NCI-H2107 (cell line): ENCODE measurements at places on chromosomes 3 and 15.

DNA sequence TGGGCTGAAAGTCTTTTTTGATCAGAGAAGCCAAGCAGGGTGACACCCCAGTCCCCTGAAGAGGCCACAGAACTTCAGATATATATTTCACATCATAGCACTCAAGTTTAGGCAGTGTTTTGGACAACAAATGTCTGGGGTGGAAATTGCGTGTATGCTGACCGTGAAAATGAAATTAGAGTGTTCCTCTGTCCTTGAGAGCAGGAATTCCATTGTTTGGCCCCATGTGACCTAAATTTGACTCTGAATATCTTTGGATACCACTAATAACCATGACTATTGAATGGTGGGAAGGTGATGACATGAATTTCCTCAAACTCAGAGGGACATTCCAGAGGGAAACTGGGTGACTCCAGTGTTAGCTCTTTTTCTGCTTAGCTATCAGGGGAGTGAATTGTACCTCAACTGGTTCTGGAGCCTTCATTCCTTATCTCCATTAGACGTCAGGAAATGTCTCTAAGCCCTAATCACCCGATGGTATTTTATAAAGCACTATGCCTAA is 263.5 kb upstream of the RASGRP1 start:
- no peak for DNase-seq

DNA sequence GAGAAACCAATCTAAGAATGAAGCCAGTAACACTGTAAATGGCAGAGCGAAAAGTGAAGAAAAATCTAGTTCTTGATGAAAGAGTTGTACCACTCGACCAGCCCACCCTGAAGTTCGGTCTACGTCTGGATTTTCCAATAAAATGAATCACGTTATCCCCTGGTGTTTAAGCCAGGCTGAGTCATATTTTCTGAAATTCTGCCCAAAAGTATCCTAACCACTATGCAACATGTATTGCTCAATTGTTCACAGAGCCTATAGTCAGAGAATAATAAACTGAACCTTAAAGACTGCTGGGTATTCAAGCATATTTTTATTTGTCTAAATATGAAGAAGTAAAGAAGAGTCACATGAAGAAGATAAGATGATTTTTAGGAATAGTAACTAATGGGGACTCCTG is 245.7 kb downstream of the FGF12 start:
- DNase-seq = no peak

DNA sequence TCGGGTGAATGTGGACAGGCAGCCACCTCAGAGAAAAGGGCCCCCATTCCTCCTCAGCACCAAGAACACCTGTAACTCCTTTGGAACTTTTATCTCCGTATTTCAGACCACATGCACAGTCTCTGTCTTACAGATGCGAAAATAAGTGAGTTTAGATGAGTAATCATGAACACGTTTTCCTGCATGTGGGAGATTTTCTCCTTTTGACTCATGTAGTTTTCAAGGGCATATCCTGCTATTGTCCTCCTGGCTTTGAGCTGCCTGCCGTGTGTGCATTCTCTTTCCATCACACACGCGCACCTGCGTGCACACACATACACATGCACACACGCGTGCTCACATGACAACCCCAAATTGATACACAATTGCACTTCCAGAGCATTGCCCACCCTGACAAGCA is 239.2 kb downstream of the GABRG3 start:
- no peak for DNase-seq

GRCh38 chr3:9087831-9088413 is 124.7 kb upstream of the RAD18 start:
- DNase-seq = no peak

DNA sequence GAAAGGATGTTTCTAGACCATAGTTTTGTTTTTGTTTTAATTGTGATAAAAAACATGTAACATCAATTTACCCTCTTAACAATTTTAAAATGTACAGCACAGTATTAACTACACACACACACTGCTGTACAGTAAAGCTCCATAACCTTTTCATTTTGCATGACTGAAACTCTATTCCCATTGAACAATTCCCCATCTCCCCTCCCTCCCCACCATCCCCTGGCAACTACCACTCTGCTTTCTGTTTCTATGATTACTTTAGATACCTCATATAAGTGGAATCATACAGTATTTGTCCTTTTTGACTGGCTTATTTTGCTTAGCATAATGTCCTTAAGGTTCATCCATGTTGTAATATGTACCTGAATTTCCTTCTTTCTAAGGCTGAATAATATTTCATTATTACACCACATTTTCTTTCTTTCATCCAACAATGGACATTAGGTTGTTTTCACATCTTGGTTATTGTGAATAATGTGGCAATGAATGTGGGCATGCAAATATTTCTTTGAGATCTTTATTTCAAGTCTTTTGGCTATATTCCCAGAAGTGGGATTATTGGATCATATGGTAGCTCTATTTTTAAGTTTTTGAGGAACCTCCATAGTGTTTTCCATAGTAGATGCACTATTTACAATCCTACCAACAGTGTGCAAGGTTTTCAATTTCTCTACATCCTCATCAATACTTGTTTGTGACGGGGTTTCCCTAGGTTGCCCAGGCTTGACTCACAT is 10.7 kb downstream of the CHST14 start:
- no peak for DNase-seq

DNA sequence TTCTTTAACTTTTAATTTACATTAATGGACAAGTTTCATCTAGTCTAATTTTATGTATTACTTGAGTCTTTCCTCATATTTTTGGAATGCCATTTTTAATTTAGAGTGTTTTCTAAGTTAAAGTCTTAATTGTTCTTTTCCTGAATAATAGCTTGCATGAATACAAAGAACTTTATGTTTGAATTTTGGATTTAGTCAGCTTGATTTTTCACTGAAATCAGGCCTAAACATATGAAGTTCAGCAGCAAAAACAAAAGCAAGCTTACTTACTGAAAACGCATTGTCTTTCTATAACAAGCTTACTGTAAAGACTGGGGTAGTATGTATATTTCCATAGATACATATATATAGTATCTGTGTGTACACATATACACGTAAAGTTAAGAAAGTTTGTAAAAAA is 126.0 kb downstream of the ZBTB20 start:
- DNase-seq = no peak

- DNase-seq = peak; percentile 57
Observed at GRCh38 chr15:58987491-58988005, at the start of gene RNF111. RNF111 (plus strand) TSS chr15:58987663; CDS start chr15:59030823, 43,160 bp downstream.

- DNase-seq = no peak
Observed at GRCh38 chr15:99441871-99442251, 123.9 kb upstream of the MEF2A start.

DNA sequence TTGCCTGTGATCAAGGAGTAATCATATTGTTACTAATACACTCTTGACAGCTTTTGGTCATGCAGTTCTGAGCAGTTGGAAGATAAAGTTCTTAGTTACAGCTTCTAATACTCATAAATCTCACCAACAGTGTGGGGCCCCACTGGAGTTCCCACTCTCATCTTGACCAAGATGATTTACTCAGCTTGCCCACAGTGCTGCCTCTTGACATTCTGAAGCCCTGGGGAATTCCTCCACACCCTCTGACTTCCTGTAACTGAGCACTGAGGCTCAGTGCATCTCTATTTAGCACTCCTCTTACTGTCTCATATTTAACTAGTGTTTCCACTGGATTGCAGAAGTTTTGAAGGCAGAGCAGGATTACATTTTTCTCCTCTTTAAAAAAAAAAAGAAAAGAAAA is 1.9 kb upstream of the ARL6IP5 start:
- no peak for DNase-seq

DNA sequence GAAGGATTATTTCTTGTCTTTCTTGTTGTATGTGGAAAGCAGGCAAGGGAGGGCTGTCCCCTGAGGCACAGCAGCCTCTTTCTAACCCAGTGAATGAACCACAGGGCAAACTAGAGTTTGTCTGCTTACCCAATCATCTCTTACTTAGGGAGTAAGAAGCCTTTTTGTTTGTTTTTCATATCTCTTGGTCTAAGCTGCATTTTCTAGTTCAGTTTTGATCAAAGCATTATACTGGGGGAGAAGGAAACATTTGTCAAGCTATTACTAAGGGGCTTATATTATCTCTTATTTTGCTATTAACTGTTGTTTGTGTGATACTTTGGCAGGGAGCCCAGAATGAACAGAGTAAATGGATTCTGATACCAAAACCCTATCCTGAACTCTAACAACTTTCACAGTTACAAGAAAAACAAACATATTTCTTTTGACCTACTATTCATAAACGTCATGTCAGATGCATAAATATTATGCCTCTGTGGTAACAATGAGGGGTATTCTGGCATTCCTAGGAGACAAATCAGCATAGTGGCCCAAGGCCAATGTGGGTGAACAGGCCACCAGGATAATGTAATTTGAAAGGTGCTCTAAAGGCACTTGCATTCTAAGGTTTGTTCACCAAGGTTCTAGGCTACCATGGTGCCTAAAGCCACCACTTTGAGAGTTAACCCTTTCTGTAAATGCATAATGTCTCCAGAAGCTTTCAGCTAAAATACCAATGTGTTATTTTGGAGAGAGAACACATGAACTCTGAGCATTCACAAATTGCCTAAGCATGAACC is 271.6 kb upstream of the ZPLD1 start:
- no peak for DNase-seq

DNA sequence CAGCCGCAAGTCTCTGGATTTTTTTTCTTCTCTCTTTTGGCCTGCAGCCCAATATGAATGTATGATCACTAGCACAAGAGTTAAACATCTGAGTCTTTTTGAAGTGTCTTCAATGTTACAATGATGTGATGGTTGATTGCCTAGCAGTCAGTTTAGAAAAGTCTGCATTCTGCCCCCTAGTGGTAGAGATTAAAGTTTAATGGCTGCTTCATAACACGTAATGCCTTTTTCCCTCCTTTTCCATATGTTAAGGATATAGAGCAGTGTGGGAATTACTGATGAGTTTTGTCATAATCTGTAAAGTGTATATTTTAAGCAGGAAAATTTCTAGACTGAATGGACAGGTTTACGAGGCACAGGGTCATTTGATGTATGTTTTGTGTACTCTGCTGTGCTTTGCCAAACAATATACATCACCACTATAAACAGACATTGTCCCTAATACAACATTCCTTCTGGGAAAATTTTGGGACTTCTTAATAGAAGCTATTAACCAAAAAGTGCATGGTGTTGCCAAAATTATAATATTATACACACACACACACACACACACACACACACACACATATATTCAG is 1038.5 kb upstream of the NR2F2 start:
- no peak for DNase-seq

DNA sequence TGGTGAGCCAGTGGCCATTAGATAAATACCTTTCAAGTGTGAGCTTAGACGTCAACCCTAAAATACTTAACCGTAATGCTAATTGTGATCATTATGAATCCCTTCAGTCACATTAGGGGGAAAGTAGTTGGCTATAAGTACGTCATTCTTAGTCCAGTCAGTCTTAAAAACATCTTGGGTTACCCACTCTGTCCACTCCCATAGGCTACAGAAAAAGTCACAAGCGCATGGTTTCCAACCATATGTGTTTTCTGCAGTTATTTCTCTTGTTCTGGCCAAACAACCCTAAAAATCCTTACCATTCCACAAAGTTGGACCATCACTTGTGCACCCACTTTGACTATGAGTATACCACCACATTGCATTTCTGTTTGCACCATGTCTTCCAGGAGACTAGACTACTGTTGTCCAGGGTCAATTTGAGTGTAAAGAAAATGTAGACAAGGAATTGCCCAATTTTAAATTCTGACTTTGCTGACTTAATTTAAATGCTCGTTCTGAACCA is 3.3 kb downstream of the RPL15 start:
- DNase-seq = no peak

- DNase-seq = no peak
Observed at GRCh38 chr15:98322581-98322980, 325.8 kb upstream of the IGF1R start.

DNA sequence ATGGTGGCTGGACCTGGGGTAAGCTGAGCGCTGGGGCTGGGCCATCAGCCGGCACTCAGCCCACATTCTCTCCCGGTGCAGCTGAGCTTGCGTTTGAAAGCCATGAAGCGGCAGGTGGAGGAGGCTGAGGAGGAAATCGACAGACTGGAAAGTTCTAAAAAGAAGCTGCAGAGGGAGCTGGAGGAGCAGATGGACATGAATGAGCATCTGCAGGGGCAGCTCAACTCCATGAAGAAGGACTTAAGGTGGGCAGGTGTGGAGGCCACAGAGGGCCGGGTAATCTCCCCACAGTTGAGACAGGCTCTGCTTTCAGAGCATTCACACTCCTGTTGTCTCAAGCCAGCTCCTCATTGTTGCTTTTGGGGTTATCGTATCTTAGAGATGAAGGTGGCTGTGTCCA is 45.7 kb upstream of the MYZAP start:
- DNase-seq = no peak

GRCh38 chr3:65181391-65181871 is 493.6 kb upstream of the ADAMTS9 start:
- DNase-seq = no peak

GRCh38 chr3:1578124-1578806 is 485.4 kb downstream of the CNTN6 start:
- DNase-seq = no peak

GRCh38 chr15:33026614-33027013 is 167.9 kb downstream of the FMN1 start:
- DNase-seq = no peak

GRCh38 chr3:115401298-115401697 is 222.0 kb upstream of the GAP43 start:
- DNase-seq = no peak

DNA sequence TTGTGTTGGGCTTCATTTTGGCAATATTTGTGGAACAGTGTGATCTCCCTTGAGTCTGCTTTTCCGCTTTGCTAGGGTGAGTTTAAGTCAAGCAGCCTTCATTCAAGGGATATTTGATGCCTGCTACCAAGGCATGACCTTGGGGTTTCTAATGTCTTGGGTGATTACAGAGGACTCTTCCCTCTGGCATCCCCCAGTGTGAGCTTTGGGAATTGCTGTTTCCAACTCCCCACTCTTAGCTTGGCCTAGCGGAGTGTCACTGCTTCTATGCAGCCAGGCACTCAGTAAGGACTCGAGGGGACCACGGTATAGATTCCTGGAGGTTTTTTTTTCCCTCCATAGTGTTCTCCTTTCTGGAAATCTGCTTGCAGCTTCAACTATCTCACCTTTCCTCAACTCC is 21.1 kb downstream of the GCNT3 start:
- DNase-seq = no peak

GRCh38 chr15:65612616-65612946 is 1.6 kb upstream of the INTS14 start:
- DNase-seq = no peak

DNA sequence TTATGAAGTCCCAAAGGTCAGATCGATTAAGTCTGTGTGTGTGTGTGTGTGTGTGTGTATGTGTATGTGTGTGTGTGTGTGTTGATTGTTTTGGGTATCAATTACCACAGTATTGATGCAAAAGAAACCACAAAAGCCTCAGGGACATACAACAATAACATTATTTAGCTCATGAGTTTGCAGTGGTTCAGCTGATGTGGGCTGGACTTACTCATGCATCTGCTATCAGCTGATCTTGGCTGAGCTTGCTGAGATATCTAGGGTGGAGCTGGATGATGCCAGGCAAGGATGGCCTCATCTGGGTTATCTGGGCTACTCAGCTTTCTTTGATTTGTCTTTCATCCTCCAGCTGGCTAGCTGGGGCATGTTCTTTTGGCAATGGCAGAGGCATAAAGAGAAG is 82.4 kb upstream of the PRR23C start:
- no peak for DNase-seq
